Spinal cord (tissue), 10 donors: ENCODE measurements at places on chromosomes 2 and 18.

DNA sequence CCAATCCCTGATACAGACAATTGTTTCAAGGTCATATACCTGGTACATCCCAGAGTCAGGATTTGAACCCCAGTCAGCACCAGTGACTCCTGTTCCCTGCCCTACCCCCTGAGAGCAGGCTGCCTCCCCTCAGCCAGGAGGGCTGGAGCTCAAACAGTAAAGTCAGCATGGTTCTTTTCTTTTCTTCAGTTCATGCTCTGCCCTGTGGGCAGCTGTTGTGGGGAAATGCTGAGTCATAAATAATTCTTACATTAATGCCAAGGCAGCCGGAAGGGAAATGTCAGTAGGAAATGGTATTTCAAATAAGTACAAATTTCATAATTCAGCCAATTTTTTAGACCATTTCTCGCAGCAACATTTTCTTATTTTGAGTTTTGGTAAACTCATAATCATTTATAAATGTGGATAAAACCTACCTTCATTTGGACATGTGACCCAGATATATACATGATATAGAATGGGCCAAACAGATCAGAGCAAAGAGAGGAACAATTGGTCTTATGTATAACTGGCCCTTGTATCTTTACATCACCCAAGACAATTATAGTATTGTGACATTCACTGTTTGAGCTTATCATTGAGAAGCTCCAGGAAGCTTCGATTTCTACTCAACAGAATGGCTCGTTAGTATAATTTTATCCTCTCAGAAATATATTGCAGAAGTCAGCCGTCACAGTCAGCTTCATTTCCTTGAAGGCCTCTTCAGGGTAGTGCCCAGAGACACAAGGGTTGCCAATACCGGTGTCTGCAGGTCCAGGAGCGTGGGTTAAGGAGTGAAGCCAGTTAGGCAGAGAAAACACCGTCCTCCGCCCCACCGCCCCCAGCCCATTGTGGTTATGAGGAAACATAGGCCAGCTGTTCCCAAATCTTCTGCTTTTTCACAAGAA lies 28.0 kb upstream of the SCYGR1 start:
- DNase-seq = no peak

DNA sequence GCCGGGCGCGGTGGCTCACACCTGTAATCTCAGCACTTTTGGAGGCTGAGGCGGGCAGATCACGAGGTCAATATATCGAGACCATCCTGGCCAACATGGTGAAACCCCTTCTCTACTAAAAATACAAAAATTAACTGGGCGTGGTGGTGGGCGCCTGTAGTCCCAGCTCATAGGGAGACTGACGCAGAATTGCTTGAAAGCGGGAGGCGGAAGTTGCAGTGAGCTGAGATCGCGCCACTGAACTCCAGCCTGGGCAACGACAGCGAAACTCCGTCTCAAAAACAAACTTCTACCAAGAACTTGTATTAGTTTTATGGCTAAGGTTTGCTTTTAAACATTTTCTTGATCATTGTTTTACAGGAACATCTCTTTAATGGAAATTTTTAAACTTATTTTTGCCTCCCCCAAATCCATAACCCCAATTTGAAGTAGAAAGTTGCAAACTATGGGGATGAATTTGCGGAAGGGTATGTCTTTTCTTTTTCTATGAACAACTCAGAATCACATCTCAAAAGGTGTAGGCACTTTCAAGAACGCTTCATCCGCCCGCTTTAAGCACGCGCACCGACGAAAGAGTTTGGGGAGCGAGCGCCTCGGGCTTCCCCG lies 46.8 kb upstream of the PTMA start:
- no peak for DNase-seq

- peak; percentile 4 for DNase-seq
These were observed 33.0 kb upstream of the ACAA2 start for GRCh38 chr18:49846361-49846662.

- DNase-seq = no peak
These were observed 63.1 kb upstream of the LYPD1 start for GRCh38 chr2:132733094-132733493.

DNA sequence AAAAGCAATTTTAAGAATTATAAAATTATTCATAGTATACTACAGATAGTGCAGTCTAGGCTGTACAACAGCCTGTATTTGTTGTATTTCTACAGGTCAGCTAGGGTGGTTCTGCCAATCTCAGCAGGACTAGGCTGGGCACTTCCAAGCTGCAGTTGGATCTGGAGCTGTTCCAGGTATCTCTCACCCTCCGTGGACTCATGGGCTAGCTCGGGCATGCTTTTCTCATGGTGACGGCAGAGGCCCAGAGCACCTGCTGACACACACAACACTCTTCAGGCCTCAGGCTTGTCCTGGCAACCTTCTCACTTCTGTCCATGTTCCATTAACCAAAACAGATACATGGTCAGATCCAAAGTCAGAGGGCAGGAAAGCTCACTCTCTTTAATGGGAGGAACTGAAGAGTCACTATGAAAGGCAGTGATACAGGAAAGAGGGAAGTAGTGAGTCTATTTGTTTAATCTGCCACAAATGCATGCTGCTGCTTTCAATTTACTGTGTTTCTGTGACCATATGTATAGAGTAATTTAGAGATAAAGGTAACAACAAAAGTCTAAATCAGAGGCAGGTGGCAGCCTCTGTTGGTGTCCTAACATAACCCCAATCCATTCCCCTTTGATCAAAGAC lies 462.4 kb upstream of the ACVR2A start:
- DNase-seq = no peak

- peak; percentile 94 for DNase-seq
These were observed 139.7 kb downstream of the HRH4 start for GRCh38 chr18:24600076-24600654.

DNA sequence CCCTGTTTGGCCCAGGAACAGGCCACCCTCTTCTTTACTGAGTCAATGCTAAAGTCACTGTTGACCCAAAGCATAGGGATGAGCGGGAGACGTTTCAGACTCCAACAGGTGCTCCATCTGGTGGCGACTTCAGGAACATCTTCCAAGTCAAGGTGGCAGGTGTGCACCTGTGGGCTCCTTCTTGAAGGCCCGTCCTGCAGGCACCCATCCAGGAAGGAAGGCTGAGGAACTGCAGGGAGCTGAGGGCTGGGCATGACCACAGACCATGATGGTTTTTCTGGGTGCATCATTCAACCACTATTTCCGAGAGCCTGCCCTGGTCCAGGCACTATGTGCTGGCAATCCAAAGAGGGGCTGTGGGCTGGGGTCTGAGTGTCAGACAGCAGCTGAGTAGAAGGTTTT lies 142.8 kb downstream of the NDUFA10 start:
- DNase-seq = no peak

- DNase-seq = no peak
These were observed 91.0 kb downstream of the ITGB1BP1 start for GRCh38 chr2:9332136-9332852.

GRCh38 chr2:159617646-159618045 lies 1.3 kb upstream of the BAZ2B start:
- DNase-seq = peak; percentile 89

DNA sequence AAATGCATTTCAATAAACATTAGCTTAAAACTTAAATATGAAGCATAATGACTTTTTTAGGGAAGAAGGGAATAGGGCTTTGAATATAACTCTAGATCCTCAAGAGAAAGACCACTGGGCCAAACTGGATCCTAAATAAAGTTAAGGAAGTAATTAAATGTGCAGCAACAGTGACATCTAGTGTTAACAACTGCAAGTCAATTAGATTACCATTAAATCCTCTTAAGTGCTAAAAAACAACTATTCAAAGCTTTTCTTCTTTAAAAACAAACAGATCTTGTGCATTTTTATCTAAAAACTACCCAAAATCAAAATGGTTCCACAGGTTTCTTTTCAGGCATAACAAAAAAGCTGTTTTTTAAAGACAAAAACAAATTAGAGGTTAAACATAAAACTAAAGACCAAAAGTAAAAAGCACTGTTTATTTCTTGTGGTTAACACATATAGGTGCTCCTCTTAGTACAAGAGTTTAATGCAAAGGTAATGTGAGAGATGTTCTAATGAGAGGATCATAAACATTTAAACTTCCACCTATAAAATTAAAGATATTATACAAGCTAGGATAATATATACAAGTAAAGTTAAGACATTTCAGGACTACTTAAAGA lies 111.4 kb downstream of the THADA start:
- DNase-seq = peak; percentile 95

- peak; percentile 75 for DNase-seq
These were observed 1.1 kb upstream of the GBX2 start for GRCh38 chr2:236169151-236169721.
